ENCODE measurements at places on chromosomes 2 and 18. TPM values are rescaled to one million over a fixed set of nuclear protein-coding genes. Genes with fewer than 3 reads are reported as not detected.
A peak's percentile ranks its signal among the peaks of the same experiment; 100 is the strongest.

The ICOS gene
- total RNA-seq, result 0.22 TPM

The SLC9A4 gene
- total RNA-seq, result not detected

The IL1R1 gene
- total RNA-seq, result 60.0 TPM

The STAT4 gene
- total RNA-seq, result 8.4 TPM

The KCNK3 gene
- 15.4 TPM for total RNA-seq

The MROH2A gene
- not detected for total RNA-seq

The EPB41L3 gene
- total RNA-seq, result 77.2 TPM

The IGFBP2 gene
- total RNA-seq, result 82.8 TPM

The PDE11A gene
- total RNA-seq, result 0.03 TPM

DNA sequence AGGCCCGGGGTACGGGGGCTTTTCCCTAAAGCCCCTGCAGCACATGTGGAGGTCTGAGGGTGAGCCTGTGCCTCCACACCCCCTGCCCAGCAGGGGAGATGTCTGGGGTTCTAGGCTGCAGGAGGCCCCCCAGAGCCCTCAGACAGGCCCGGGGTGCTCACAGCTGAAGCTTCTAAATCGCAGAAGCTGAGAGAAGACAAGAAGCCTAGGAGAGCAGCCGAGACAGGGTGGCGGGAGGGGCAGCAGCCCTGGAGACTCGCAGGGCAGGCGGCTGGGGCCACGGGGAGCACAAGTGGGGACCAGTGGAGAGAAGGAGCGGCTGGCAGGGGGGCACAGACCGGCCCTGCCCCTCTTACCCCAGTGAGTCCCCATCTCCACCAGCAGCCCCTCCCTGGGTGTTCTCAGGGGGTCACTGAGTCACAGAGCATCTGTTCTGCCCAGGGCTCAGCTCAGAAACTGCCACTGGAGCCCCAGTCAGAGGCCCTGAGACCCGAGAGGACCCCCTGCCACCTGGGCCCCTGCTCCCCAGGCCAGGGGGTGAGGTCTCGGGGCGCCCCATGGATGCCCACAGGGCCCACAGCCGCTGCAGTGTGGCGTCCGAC, 26.1 kb downstream of the GPC1 start:
- no peaks in the 10 kb centered on the region for H3K27me3 ChIP-seq
- no peaks in the 10 kb centered on the region for H3K4me1 ChIP-seq
- peak; percentile 76 for DNase-seq
- no peak overlapping the region for H3K27ac ChIP-seq
- no peak overlapping the region for H3K4me3 ChIP-seq

- H3K27ac ChIP-seq, result no peak overlapping the region
- H3K4me3 ChIP-seq, result no peak overlapping the region
- no peaks in the 10 kb centered on the region for H3K4me1 ChIP-seq
- no peak for DNase-seq
Measured at GRCh38 chr2:727071-727470, 49.9 kb upstream of the TMEM18 start.

- no peaks in the 10 kb centered on the region for H3K27me3 ChIP-seq
- DNase-seq, result no peak
- peaks cover 6% of the 10 kb centered on the region for H3K4me1 ChIP-seq
- no peak overlapping the region for H3K27ac ChIP-seq
- no peaks in the 10 kb centered on the region for H3K36me3 ChIP-seq
Measured at GRCh38 chr2:10817413-10817812, 4.8 kb upstream of the PDIA6 start.

DNA sequence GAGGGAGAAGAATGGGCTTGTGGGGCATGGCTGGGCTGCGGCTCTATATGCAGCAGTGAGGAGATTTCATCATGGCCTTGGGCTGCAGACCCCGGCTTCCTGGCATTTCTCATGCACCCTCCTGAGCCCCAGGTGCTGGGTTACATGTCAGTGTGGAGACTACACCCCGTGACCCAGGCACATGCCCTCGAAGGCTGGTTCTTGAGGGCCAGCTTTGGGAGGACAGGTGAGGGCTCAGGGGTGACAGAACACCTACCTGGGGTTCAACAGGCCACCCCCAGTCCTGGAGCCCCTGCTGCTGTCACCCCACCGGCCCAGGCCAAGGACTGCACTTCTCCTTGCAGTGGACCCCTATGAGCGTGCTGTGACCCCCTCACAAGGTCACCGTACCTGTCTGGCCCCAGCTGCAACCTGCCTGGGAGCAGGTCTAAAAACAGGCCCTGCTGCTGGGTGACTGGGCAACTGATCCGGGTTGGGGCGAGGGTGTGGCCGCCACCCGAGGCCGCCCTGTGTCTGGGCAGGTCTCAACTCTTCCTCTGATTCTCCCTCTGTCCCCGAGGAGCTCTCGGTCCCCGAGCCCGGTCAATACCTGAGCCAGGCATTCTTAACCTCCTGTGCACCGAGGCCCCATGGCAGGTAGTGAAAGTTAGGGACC, 94.8 kb upstream of the OTOS start:
- peaks cover 22% of the 10 kb centered on the region for H3K4me1 ChIP-seq
- DNase-seq, result peak; percentile 75
- no peak overlapping the region for H3K27ac ChIP-seq
- no peaks in the 10 kb centered on the region for H3K27me3 ChIP-seq

DNA sequence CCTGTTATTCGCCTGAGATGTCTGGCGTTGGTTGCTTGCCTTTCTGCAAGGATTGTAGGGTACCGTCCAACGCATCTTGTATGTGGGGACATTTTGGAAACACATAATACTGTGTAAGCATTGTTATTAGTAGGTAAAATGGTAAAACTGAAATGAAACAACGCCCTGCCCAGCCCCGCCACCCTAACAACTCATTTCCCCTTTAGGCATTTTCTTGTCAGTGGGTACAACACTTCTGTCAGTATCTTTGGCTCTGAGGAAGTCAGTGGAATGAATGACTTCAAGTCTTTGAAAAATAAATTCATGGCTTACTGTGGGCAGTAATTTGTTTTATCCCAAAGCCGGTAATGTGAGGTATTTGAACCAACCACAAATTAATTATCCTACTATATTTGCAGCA, 86.0 kb downstream of the FMNL2 start:
- no peaks in the 10 kb centered on the region for H3K36me3 ChIP-seq
- no peaks in the 10 kb centered on the region for H3K27me3 ChIP-seq
- H3K4me1 ChIP-seq, result peaks cover 23% of the 10 kb centered on the region
- DNase-seq, result no peak
- H3K27ac ChIP-seq, result peak overlapping the region; percentile 67

GRCh38 chr2:234437642-234438304, 59.1 kb downstream of the ARL4C start:
- H3K27me3 ChIP-seq, result no peaks in the 10 kb centered on the region
- no peak overlapping the region for H3K27ac ChIP-seq
- no peaks in the 10 kb centered on the region for H3K4me1 ChIP-seq
- no peak for DNase-seq
- H3K36me3 ChIP-seq, result no peaks in the 10 kb centered on the region
- no peak overlapping the region for H3K4me3 ChIP-seq

DNA sequence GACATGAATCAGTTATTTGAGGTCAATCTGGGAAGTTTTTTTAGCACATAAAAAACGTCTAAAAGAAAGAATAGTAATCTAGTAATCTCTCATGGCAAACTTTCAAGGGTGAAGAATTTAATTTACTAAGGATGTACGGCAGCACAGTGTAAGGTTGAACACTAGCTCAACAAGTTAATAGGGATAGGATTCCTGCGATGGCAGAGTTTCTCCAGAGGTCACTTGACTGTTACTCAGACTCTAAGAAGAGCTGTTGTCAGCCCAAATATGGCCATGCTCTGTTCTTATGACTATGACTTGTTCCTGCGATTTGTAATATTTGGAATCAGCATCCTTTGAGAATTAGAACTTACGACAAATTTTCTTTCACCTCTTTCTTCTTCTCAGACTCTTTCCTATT, 553.3 kb upstream of the TNP1 start:
- H3K27ac ChIP-seq, result no peak overlapping the region
- H3K4me1 ChIP-seq, result peaks cover 3% of the 10 kb centered on the region
- no peak for DNase-seq
- H3K36me3 ChIP-seq, result no peaks in the 10 kb centered on the region
- no peak overlapping the region for H3K4me3 ChIP-seq

DNA sequence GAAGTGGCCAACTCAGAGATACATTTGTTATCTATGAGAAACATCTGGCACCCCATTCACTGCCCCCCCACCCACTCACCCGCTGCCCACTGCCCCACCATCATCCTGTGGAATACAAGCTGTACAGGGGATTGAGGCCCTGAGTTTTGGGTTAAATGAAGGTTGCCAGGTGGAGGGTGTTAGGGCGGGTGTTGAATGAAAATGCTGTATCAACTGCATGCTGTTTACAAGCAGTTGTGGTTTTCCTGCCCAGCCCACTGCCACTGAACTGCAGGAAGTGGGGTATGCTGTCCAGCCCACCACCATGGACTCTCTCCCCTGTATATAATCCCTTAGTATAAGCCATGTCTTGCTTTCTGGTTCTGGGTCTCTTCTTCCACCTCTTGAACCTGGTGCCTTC, 481.9 kb downstream of the METTL4 start:
- no peaks in the 10 kb centered on the region for H3K36me3 ChIP-seq
- H3K27me3 ChIP-seq, result no peaks in the 10 kb centered on the region
- H3K27ac ChIP-seq, result no peak overlapping the region
- H3K4me1 ChIP-seq, result no peaks in the 10 kb centered on the region
- no peak for DNase-seq

DNA sequence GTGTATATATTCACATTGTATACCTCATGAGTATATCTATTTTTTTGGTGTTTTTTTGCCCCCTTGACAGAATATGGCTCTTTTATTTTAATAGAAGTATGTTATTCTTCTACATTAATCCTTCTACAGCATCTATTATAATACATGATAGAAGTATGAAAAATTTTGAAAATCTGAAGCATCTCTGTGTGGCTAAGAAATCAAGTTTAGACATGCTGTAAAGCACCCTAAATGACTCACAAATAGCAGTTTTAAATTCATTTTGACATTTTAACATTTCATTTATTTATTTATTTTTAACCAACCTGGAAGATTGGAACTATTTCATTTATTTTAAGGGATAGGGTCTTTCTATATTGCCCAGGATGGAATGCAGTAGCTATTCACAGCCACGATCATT, 33.8 kb upstream of the ROCK1 start:
- H3K27me3 ChIP-seq, result no peaks in the 10 kb centered on the region
- no peak for DNase-seq
- H3K4me1 ChIP-seq, result no peaks in the 10 kb centered on the region
- no peaks in the 10 kb centered on the region for H3K36me3 ChIP-seq
- no peak overlapping the region for H3K27ac ChIP-seq

- peak overlapping the region; percentile 90 for H3K4me3 ChIP-seq
- peak; percentile 91 for DNase-seq
- H3K27me3 ChIP-seq, result no peaks in the 10 kb centered on the region
- peak overlapping the region; percentile 96 for H3K27ac ChIP-seq
Measured at GRCh38 chr18:62526098-62527025, 3.5 kb downstream of the ZCCHC2 start.

GRCh38 chr2:3662239-3662638, 4.2 kb downstream of the ALLC start:
- H3K36me3 ChIP-seq, result no peaks in the 10 kb centered on the region
- no peaks in the 10 kb centered on the region for H3K4me1 ChIP-seq
- no peak overlapping the region for H3K27ac ChIP-seq
- H3K27me3 ChIP-seq, result no peaks in the 10 kb centered on the region
- no peak for DNase-seq
- H3K4me3 ChIP-seq, result no peak overlapping the region

DNA sequence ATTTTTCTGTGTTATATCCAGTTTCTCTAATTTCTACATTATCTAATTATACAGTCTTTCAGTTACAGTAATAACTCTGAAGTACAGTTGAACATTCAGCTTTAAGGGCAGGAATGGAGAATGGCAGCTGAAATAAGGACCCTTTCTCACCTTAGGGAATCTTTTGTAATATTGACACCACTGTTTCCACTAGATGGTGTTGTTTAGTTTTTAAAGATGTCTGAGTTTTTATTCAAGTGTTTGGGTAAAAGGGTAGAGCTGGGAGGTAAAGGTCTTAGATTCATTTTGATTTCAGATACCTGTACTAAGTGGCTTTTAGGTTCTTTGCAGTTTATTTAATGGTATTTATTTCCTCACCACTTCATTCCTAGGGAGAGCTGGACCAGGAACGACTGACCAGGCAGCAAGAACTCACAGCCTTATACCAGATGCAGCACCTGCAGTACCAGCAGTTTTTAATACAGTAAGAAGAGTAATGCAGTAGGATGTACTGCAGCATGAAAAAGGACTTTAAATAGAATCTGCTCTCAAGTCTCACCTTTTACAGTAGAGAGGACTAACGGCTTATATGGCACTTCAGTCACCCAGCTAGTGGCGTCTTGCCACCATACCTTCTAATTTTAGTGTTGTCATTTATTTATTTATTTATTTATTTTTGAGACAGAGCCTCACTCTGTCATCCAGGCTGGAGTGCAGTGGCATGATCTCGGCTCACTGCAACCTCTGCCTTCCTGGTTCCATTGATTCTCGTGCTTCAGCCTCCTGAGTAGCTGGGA, 33.2 kb upstream of the KCNJ13 start:
- H3K4me1 ChIP-seq, result no peaks in the 10 kb centered on the region
- DNase-seq, result no peak
- H3K4me3 ChIP-seq, result no peak overlapping the region

DNA sequence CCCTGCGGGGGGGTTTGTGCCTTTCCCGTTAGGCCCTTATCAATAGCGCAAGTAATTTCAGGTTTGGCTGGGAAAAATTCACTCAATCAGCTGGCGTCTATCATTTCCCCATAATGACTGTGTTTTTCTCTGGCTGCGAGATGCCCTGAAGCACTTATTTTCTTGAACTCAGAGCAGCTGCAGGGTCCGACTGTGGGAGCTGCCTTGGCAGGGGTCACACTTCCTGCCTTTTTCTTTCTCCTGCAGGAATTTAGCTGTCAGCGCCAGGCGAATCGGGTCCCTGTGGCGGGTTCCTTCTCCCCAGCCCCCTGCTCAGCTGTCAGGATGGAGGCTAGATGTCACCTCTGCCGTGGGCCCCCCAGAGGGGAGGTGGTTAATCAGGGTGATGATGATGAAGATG, 81.3 kb upstream of the HPCAL1 start:
- DNase-seq, result no peak
- H3K36me3 ChIP-seq, result no peaks in the 10 kb centered on the region
- no peaks in the 10 kb centered on the region for H3K27me3 ChIP-seq
- no peak overlapping the region for H3K4me3 ChIP-seq
- no peak overlapping the region for H3K27ac ChIP-seq

GRCh38 chr2:105072039-105072438, 34.2 kb downstream of the MRPS9 start:
- H3K4me3 ChIP-seq, result no peak overlapping the region
- no peaks in the 10 kb centered on the region for H3K27me3 ChIP-seq
- H3K4me1 ChIP-seq, result no peaks in the 10 kb centered on the region

DNA sequence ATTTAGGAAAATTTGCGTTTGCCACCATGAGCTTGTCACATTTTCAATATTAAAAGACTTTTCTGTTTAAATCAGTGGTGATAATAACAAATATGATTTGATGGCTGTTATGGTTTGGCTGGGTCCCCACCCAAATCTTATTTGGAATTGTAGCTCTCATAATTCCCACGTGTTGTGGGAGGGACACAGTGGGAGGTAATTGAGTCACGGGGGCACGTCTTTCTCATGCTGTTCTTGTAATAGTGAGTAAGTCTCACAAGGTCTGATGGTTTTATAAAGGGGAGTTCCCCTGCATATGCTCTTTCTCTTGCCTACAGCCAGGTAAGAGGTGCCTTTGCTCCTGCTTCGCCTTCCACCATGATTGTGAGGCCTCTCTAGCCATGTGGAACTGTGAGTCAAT, 83.4 kb upstream of the RGPD4 start:
- no peak for DNase-seq
- H3K27me3 ChIP-seq, result no peaks in the 10 kb centered on the region
- H3K27ac ChIP-seq, result no peak overlapping the region
- H3K4me1 ChIP-seq, result no peaks in the 10 kb centered on the region
